ENCODE measurements at places on chromosomes 16 and 17.

GRCh38 chr17:57881783-57882351 is 32.0 kb upstream of the MRPS23 start:
- no peak for DNase-seq

DNA sequence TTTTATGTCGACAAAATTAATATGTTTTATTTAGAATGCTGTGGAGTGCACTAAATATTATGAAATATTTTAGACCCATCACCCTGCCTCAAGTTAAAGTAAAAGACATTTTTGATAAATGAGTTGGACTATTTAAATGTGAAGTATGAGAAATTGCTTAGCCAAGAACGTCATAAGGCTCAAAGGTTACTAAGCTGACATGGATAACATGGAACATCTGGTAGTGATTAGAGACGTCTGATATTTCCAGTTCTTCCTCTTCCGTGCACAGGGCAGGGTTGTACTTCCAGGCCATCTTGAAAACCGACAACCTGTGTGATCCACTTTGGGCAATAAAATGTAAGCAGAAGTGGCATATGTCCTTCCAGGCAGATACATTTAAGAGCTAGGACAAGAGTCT is 7.2 kb upstream of the CCL8 start:
- DNase-seq = no peak

DNA sequence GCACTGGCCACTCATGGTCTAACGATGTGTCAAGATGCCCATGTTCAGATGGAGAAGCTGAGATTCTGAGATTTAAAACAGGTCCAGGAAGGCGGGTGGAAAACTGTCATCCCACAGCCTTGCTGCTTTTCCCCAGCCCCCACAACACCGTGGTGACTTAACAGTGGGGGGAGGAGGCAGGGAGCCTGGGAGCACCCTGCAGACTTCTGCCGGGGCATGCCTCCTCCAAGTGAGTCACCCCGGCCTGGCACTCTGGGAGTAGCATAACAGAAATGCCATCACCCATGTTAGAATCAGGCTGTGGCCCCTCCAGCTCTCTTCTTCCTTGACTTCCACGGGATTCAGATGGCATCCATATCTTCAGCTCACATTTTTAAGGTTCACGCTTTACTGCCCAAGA is 164.8 kb downstream of the CBLN1 start:
- DNase-seq = no peak

DNA sequence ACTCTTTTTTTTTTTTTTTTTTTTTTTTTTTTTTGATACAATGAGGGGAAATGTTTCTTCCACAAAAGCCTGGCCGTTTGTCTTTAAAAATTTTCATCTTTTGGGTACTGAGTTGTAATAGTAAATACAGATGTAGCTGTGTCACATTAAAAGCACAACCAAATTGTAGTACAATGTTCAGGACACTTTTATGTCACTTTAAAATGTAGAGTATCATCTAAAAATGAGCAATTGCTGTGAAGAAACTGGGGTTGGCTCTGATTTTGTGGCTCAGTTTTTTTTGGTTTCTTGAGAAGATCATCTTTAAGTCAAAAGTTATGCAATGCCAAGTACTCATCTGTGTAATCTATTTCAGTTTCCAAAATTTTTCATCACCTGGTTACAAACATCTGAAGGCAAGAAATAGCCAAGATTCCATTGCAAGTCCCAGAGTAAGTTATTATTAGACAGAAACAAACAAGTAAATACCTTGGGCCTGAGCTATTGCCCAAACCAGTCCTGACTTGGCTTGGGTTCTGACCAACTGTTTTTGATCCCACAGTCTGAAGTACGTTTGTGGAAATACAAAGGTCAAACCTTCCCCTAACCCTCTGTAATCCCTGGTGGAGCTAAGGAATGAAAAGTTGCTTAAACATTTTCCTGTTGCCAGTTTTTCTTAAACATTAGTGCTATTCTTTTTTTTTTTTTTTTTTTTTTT is 717.2 kb downstream of the WWOX start:
- no peak for DNase-seq

GRCh38 chr16:85361441-85362118 is 249.3 kb upstream of the CIBAR2 start:
- DNase-seq = no peak

DNA sequence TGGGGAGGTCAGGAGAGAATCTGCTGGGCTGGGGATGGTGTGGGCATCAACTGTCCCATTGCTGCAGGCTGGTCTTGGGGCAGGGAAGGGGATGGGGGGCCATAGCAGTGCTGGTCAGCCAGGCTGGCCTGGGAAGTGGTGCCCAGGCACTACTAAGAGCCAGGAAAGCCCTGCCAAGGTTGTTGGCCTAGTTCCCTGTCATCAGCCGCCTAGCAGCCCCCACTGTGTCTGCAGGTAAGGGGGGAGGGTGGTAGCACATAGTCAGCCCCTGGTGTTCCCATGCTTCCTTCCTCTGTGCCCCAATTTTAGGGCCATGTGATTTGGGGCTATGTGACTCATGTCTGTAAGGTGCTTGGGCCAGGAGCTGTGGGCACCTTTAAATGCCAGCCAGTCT is 17.8 kb downstream of the GJD3 start:
- no peak for DNase-seq

DNA sequence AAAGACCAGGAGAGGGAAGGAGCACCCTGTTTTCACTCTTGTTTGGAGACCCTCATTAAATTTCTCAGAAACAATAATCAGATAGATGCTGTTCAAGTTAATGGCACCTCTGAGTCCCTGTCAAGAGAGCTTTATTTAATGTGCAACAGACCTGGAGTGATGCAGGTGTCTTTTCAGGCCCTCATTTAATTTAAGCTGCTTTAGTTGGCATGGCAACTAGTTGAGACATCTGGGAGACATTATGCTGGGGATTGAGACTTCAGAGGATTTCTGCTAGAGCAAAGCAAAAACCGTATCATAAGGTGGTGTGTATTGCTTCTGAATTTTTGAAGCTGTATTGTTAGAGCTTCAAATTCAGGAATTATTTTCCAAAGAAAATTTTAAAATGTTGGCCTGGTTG is 108.5 kb downstream of the NLK start:
- DNase-seq = no peak

DNA sequence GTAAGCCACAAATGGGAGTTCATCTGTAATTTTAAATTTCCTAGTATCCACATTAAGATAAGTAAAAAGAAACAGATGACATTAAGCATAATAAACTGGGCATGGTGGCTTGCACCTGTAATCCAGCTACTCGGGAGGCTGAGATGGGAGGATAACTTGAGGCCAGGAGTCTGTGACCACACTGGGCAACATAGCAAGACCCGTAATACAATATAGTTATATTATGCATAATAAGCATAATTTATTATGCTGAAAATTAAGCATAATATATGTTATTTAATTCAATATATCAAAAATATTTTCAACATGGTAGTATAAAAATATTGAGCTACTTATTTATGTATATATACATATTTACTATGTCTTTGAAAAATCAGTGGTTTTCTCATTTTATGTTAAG is 48.2 kb downstream of the RNF135 start:
- no peak for DNase-seq

DNA sequence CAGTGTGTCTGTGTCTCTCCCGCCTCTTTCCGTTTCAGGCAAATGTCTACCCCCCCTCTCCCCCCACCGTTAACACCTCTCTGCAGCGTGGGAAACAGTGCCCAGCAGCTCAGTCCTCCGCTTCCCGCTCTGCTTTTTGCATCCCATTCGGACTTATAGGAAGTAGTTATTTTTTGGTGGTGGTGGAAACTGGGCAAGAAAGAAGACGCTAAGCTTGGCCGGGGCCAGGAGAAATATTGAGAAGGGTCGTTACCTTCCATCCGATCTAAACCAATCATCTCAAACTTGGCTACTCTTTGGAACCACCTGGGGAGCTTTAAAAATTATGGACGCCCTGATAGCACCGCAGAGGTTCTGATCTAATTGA is 499 bp upstream of the HLF start:
- no peak for DNase-seq

GRCh38 chr16:10637337-10638037 is 57.1 kb upstream of the EMP2 start:
- DNase-seq = no peak

DNA sequence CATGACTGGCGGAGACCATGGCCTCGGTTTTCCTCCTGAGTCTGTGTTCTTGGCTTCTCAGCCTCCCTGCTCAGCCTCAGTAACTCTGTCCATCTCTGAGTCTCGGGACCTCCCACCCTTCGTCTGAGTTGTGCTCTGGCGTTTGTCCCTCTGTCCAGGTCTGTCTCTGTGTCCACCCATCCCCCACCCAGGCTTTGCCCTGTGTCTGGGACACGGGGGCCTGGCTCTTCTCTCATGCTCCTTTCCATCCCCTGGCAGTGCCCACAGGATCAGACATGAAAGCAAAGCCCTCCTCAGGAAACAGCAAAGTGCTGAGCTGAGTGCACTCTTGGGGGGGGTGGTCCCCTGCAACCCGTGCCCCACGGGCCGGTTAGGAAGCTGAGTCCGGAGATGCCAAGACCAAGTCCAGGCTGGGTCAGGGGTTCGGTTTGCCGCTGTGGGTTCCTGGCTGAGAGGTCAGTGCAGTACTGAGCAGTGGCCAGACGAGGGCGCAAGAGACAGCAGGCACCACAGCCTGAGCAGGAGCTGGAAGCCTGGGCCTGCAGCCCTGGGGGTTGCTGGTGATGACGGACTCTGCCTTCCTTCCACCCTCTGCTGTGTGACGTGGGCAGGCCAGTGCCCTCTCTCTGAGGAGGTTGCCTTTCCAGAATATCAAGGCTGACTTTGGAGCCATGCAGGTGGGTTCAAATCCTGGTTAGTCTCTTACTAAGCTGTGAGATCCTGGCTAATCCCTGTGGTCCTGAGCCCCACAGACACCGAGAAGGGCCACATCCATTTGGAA is 2.5 kb downstream of the P2RX1 start:
- DNase-seq = no peak

DNA sequence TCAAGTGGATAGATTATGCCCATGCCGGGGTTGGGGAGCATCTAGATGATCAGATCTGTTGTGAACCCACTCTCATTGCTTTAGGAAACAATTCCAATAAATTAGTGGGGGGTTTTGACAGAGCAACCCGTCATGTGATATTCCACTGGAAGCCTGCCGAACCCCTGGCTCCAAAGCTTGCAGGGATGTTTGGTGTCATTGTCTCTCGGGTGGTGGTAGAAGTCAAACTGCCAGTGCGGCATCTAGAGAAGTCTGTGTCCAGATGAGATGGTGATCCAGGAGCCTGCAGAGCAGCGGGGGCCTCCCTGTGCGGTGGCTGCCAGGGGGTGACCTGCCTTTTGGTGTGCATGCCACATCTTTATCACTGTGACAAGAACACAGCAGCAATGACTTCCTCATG is 91.7 kb downstream of the SHISA6 start:
- no peak for DNase-seq

DNA sequence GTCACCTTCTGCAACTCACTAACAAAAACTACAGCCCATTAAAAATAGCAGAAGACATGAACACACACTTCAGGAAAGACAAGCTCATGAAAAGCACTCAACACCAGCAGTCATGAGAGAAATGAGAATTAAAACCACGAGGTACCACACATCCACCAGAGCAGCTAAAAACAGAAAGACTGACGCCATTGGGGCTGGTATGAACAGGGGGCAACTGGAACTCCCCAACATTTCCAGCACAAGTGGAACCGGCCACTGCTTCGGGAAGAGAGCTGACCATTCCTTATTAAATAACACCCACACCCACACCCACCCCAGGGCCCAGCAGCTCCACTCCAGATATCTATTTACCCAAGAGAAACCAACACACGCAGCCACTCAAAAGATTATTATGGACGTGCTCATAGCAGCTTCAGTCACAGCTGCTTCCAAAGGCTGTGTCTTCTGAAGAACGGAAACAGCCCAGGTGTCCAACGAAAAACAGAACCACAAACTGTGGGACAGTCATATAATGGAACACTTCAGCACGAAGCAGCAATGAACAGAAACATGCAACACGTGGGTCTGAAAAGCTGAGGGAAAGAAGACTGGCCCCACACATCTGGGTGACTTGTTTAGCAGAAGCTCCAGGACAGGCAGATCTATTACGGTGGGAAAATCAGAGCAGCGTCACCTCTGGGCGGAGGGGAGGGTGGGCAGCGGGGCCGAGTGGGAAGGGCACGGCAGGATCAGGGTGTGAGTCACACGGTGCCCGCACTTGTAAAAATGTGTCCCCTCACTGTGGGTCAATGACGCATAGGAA is 41.1 kb downstream of the KLHDC4 start:
- no peak for DNase-seq

GRCh38 chr17:8392674-8393469 is 4.8 kb downstream of the RNF222 start:
- no peak for DNase-seq

GRCh38 chr17:72816406-72816805 is 276.1 kb downstream of the SLC39A11 start:
- DNase-seq = no peak

- no peak for DNase-seq
Measured at GRCh38 chr17:18851201-18851600, 6.7 kb upstream of the PRPSAP2 start.

Data from NCI-H187 (cell line).